ENCODE measurements at places on chromosomes 11 and 22. TPM values are rescaled to one million over a fixed set of nuclear protein-coding genes. Genes with fewer than 3 reads are reported as not detected.

Gene SLC17A6
- not detected for total RNA-seq

Gene CDC45
- 2.1 TPM for total RNA-seq

GRCh38 chr22:28936200-28936599 lies 52.8 kb downstream of the ZNRF3 start:
- no peak overlapping the region for H3K27ac ChIP-seq
- no peak for DNase-seq
- H3K4me1 ChIP-seq: peaks cover 26% of the 10 kb centered on the region
- H3K27me3 ChIP-seq: no peaks in the 10 kb centered on the region

DNA sequence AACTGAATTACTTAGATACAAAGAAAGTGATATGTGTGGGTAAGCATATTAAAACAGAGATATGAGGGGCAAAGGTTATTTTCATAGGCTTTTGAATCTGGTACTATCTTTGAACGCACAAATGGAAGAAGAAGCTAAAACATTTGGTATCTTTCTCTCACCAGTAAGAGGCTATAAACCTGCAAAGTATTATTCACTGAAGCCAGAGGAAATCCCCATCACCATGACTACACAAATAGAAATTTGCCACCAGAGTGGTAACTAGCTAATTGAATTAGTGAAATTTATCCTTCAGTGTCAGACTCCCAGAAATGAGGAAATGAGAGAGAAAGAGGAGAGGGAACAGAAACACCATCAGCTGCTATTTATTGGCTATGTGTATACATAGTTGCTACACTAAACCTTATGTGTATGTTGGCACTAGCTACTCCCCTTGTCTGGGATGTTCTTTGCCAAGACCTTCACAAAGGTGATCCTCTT lies 503.4 kb downstream of the DLG2 start:
- H3K27ac ChIP-seq: no peak overlapping the region
- no peak overlapping the region for H3K4me3 ChIP-seq
- no peaks in the 10 kb centered on the region for H3K27me3 ChIP-seq
- H3K4me1 ChIP-seq: no peaks in the 10 kb centered on the region

Gene IRAG1
- total RNA-seq: 17.0 TPM

- no peaks in the 10 kb centered on the region for H3K36me3 ChIP-seq
- H3K4me1 ChIP-seq: no peaks in the 10 kb centered on the region
- no peaks in the 10 kb centered on the region for H3K27me3 ChIP-seq
- no peak for DNase-seq
- H3K4me3 ChIP-seq: no peak overlapping the region
- H3K27ac ChIP-seq: no peak overlapping the region
Observed at GRCh38 chr11:73249304-73249703, 22.8 kb upstream of the P2RY6 start.

Gene CADM1
- 91.3 TPM for total RNA-seq

Gene SCGB1D2
- not detected for total RNA-seq

DNA sequence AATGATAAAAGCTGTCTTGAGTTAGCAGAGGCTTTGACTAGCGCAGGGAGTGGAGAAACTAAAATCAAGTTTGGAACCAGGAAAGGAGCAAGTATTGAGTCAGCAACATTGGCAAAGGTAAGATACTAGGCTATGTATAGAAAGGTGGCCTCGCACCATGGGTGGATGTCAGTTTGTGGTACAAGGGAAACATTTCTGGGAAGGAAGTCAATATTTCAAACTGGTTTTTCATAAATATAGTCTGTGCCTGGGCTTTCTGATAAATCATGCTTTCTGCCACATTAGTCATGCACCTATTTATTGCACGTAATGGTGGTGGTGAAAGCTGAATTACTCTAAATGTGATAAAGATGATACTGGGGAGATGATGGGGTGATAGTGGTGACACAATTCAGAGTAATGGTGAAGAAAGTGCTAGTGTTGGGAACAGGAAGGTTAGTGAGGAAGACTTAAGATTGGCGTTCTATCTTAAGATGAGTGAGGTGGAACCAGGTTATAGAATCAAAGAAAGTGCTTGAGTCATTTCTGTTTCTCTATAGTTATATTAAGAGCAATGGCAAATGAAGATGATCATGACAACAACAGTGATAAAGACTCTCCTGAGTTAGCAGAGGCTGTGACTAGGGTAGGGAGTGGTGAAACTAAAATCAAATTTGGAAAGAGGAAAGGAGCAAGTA lies 729.0 kb downstream of the FAM181B start:
- H3K36me3 ChIP-seq: no peaks in the 10 kb centered on the region
- no peaks in the 10 kb centered on the region for H3K27me3 ChIP-seq
- H3K4me1 ChIP-seq: no peaks in the 10 kb centered on the region

GRCh38 chr11:65180877-65181568 lies 705 bp upstream of the CAPN1 start:
- peak overlapping the region; percentile 22 for H3K4me3 ChIP-seq
- peak; percentile 85 for DNase-seq
- H3K27ac ChIP-seq: peak overlapping the region; percentile 97
- peaks cover 27% of the 10 kb centered on the region for H3K4me1 ChIP-seq

DNA sequence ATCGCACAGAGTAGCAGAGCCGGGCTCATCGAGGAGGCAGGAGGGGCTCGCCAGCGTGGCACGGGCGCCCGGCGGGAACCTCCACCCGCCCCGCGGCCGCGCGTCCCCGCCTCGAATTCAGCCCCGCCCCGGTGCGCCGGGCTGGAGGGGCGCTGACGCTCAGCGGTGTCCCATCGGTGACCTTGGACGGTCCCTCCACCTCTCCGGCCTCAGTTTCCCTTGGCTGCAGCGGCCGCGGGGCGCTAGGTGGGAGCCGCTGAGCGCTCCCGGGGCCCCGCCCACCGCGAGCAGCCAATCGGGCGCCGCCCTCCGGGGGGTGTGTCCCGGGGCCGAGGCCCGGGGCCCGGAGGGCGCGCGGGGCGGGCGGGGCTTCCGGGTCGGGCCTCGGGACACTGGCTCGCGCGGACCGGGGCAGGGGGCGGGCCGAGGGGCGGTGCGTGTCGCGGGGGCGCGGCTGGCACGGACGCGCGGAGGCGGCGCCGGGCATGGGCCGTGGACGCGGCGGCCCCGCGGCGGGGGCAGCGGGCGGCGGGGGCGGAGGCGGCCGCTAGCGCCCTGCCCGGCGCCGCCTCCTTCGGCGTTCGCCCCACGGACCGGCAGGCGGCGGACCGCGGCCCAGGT lies at the start of gene PPARA:
Gene PPARA (plus strand): TSS at position 493 of the 621 bp plus-strand sequence. CDS start 47,858 bp downstream, outside the sequence.
- peak; percentile 90 for DNase-seq
- peaks cover 10% of the 10 kb centered on the region for H3K4me1 ChIP-seq
- peak within 1 kb of the TSS; percentile 91 for H3K27ac ChIP-seq
- peak within 1 kb of the TSS; percentile 75 for H3K4me3 ChIP-seq
- H3K36me3 ChIP-seq: no peaks in the 10 kb centered on the region
- no peaks in the 10 kb centered on the region for H3K27me3 ChIP-seq

Gene NXPE2
- 0.15 TPM for total RNA-seq
